NCI-H1436 treated with DMSO at 0.1 percent for 48 hours (cell line): ENCODE measurements at places on chromosomes 16 and 17.
A peak's percentile ranks its signal among the peaks of the same experiment; 100 is the strongest.

DNA sequence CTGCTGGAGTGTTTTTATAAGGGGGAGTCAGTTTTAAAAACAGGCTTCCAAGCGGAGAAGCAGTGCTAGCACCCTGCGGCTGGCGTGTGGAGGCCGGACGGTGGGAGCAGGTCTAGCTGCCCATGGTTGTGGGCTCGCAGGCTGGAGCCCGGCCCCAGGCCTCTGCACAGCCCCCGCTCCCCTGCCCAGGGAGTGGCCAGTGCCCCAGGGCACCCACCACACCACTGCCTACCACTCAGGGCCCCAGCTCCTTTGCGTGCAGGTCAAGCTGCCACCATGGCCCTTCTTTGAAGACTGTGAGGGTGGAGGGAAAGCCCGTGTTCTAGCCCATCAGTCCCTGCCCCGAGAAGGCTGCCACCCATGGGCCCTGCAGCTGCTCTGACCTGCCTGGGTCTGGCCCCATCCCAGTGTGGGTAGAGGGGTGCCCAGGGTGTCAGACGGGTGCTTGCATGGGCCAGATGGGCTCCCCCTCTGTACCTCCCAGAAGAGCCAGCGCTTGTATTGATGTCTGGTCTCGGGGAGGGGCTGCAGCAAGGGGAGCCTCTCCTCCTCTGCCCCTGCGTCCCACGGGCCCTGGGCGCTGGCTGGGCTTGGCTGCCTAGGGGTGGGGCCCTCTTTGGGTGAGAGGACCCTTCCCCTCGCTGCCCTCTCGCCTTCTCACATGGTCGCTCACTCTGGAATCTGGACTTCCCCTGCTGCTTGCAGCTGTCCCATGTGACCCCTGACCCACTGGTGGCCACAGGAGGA lies 1.5 kb upstream of the NUDT16L1 start:
- no peak for DNase-seq

- no peak for DNase-seq
These were observed 422.9 kb downstream of the WWOX start for GRCh38 chr16:78522327-78522726.

- DNase-seq, result no peak
These were observed 2.2 kb upstream of the EFTUD2 start for GRCh38 chr17:44901411-44901921.

DNA sequence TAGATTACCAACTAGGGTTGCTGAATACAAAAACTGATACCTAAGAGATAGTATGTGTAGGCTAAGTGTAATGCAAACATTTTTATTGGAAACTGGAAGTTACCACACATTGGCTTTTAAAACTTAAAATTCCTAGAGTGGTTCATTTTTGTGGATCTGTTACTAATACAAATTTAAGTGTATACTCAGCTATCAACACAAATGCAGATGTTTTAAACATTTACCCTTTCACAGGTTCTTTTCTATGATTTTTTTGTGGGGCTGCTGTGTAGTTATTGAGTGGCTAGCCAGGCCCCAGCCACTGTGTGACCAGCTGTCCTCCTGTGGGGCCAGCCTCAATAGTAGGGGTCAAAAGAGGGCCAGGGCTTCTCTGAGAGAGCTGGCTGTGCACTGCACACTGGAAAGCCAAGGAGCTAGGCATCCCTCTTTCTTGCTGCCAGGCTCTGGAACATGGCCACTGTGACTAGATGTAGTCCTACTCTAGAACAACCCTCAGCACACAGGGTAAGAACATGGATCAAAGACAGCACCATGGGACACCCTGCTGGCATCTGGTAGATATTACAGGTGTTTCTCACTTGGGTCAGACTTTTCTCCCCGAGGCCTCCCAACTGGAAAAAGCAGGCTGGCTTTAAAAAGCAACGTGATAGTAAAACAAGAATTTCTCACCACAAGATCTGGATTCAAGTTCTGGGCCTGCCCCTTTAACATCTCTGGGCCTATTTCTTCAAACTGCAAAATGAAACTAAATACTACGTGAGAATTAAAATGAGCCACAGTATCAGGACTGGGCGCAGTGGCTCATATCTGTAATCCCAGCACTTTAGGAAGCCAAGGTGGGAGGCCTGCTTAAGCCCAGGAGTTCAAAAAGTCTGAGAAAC lies 7.3 kb upstream of the VEZF1 start:
- DNase-seq, result peak; percentile 77

DNA sequence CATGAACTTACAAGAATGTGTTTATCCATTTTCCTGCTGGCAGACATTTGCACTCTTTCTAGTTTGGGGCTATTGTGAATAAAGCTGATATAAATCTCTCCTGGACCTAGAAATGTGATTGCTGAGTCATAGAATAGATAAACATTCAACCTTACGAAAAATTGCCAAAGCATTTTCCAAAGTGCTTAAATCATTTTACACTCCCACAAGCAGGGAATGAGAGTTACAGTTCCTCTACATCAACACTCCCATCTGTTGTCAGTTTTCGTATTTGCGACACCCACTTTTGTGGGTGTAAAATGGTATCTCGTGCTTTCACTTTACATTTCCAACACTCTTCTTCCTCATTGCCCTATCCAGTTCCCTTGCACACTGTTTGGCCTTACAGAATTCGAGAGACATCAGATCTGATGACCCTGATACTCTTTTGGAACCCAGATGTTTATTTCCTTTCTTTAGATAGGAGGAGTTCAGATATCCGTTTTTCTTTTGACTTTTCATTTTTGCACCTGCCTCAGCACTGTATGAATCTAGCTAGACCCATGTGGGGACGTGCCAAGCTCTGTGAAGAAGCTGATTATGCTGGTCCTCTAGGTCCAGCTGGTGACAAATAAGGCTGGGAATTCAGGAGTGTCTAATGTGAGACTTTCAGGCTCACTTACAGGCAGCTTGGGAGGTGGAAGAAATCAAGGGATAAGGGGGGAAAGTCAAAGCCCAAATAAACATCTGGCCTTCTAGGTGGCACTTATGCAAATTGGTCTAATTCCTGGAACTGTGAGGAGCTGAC lies 14.0 kb downstream of the SOX9 start:
- no peak for DNase-seq

- no peak for DNase-seq
These were observed 7.8 kb downstream of the HSD17B2 start for GRCh38 chr16:82042846-82043245.

GRCh38 chr17:10058921-10059683 lies 139.3 kb downstream of the GAS7 start:
- DNase-seq, result no peak

DNA sequence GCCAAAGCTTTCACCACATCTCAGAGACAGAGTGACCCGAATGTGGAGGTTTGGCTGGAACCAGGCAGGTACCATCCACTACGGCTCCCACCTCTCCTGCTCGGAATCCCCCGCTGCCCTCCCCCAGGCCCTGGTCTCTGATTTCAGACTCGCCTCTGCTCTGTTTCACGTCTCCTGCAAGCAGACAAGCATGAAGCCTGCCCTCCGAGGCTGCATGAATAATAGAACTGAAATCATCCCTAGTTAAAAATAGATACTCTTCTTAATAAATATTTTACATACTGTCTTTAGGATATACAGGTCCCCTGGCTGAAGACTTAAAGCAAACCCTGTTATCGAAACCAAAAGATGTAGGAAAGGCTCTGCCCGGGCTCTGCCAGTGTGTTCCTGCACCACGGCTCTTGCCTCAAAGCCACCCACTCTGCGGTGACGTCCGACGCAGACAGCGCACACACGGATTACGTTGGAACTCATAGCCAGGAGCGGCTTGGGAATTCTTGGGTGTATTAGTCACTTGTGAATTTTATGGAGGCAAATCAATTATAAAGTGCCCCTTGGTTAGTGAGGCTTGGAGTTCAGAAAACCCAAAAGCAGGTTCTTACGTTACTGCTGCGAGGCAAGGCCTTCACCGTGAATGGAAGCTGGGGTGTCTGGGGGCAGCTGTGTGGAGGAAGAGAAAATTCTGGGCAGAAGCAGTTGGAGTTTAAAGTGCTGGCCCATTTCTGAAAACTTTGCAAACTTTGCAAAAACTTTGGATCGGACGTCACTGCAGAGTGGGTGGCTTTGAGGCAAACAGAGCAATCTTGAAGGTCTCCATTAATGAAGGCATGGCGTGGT lies 25.6 kb upstream of the NPTX1 start:
- no peak for DNase-seq

- DNase-seq, result no peak
These were observed 1.8 kb upstream of the PRSS53 start for GRCh38 chr16:31090540-31090939.

- DNase-seq, result no peak
These were observed 590 bp downstream of the TMEM219 start for GRCh38 chr16:29962344-29962994.

DNA sequence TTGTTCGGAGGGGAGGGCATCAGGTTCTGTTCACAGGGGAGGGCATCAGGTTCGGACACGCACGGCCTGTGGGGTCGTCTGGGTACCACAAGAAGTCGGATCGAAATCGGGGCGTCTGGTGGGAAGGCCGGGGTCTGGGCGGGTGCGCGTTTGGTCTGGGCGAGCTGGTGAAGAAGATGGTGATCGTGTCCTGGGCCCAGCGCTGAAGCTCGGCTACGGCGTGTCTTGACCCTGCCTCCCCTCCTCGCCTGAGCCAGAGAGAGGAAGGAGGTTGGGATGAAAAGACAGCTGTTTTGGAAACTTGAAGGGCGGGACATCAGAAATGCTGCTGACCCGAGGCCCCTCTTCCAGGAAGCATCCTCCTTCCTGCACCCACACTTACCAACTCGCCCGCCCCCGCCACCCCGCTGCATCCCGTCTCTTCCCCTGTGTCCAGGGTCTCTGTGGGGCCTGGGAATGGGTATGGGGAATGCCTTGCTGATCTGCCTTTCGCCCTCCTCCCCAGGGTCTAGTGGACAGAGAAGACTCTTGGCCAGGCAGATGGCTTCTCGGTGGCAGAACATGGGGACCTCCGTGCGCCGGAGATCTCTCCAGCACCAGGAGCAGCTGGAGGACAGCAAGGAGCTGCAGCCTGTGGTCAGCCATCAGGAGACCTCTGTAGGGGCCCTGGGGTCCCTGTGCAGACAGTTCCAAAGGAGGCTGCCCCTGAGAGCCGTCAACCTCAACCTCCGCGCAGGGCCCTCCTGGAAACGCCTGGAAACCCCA lies 498 bp downstream of the PIMREG start:
- DNase-seq, result no peak

DNA sequence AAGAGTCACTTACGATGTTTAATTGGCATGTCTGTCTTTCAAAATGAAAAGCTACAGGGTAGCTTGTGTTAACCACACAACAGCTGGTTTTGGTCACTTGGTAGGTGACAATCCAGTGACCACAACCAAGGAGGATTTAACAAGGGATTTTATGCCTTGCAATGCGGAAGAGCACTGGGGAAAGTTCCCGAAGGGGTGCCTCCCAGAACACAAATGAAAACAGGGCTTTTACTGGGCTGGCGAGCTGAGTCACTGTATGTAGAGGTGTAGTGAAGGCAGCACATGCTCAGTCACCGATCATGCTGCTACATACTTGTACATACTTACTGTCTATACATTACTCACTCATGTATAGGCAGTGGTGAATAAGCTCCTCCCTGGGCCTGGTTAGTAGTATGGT lies 483.5 kb downstream of the CDH13 start:
- DNase-seq, result no peak

DNA sequence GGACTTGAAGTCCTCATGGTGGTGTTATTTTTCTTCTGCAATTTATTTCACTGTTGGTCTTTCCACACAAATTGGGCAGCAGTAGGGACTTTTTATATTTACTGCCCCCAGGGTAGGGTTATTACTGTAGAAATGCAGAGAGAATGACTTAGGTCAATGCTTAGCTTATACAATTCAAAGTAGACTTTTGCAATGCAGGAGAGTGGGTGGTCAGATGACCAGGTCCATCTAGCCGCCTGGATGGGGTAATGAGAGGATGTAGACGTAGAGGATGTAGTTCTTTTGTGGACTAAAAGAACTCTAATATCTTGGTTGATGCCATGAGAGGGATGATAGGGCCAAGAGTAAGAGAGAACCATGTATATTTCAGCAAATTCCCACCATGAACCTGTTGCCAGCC lies 2.7 kb upstream of the KRTAP17-1 start:
- no peak for DNase-seq

- DNase-seq, result no peak
These were observed 15.8 kb downstream of the GPRC5C start for GRCh38 chr17:74447628-74448159.

DNA sequence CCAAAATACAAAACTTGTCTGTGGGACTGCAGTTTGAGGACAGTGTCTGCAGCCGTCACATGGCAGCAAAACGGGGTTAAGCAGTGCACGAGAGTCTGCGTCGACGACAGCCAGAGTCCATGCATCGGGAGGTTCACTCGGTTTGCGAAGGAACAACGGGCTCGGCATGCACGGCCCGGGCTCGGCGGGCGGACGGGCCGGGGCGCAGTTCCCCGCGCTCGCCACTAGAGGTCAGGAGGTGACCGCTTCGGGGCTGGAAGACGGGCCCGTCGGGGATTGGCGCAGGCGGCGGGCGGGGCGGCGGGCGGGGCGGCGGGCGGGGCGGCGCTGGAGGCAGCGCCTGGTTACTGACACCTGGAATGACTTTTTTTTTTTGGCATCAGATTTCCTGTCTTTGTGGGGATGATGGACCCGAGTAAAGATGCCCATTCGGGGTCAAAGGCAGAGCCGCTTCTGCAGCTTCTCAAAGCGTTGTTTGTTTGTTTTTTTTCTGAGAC lies 6.5 kb downstream of the SCGB1C2 start:
- no peak for DNase-seq

- DNase-seq, result no peak
These were observed 55.0 kb upstream of the FA2H start for GRCh38 chr16:74829637-74830036.

DNA sequence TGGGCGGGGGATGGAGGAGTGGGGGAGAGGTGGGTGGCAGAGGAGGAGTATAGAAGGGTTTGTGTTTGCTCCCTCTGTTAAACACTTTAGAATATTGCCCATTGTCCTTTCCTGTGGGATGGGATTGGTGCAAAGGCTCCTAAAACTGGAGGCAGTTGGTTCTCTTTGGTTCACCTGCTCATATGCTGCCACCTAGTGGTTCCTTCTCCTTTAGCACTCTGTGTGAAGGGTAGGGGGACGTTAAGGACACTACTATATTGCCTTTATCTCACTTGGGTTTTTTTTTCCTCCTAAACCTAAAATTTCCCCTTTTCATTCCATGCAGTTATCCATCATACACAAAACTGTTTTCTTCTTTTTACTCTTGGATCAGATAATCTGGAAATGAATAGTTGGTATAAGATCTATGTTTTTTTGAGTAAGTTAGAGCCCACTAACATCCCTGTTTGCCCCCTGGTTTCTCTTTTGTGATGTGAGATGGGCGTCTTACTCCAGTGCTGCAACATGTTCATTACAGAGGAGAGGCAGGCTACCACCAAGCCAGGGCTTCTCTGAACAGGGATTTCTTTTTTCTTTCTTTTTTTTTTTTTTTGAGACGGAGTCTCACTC lies 23.8 kb downstream of the SNX11 start:
- DNase-seq, result peak; percentile 60

DNA sequence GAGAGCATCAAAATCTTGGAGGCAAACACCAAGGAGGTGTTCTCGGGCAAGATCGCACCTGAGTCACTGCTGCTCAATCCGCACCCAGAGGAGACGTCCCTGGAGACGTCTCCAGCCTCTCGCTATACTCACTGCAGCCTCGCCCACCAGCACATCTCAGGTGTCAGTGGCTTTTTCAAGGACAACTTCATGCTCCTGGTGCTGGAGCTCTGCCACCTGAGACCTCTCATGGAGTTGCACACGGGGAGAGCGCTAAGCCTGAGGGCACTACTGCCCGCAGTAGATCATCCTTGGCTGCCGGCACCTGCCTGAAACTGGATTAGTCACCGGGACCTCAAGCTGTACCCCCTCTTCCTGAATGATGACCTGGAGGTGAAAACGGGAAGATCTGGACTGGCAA lies 2.6 kb upstream of the MBTPS1 start:
- no peak for DNase-seq

- no peak for DNase-seq
These were observed 29.6 kb downstream of the RGS9 start for GRCh38 chr17:65166787-65167186.

- DNase-seq, result no peak
These were observed 21.5 kb upstream of the KIFC3 start for GRCh38 chr16:57823836-57824235.
